ENCODE measurements at places on chromosomes 4 and X.

DNA sequence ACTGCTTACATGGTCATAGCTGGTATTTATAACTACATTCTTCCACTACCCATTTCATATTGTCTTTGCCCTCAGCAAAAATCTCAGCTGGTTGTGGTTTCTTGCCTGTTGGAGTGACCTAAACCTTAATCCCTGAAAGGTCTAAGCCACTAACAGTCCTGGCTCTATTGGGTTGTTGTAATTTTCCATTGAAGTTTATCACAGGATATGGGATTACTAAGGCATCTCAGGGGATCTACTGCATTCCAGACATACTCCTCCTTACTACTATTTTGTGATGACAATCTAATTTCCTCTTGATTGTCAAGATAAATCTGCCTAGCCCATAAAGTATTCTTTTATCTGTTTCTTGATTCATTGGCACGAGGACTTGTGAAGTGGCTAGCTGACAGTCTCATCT is 6.2 kb upstream of the OSTC start:
- no peak for DNase-seq

DNA sequence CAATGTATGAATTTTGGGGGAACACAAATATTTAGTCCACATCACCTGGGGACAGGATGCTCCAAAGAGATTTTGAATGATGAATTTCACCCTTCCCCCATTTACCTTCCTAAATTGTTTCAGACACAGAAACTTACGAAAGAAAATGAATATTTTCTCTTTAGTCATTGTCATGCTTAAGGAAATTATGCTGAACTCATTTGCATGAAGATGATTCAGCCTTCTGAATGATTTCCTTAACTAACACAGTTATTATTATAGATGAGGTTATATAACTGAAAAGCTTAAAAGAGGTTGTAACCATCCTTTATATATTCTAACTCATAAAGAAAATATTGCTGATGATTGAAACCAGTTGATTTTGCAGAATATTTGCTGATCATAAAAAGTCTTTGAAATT is 61.1 kb downstream of the KCNIP4 start:
- DNase-seq = no peak

GRCh38 chrX:19122641-19123009 is 357 bp upstream of the ADGRG2 start:
- DNase-seq = no peak

- DNase-seq = no peak
Measured at GRCh38 chr4:95263391-95263790, 285.4 kb downstream of the UNC5C start.

DNA sequence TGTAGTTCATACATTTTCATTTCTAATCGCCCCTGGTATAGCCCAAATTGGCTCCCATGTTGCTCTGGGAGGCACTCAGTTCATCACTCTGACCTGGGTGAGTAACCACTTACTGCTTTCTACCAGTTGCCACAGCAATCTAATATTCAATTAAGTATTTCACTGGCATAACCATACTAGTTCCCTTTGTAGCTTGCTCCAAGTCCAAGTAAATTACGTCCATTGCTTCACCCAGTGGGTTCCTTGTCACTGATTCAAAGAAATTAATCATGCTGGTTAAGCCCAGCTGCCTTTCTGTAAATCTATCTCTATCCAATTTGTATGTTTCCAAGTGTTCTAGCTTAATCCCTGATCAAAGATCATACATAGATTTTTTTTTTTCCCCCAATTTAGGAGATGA is 92.0 kb upstream of the CBR4 start:
- no peak for DNase-seq

GRCh38 chrX:40809210-40809609 is 73.9 kb upstream of the MED14 start:
- no peak for DNase-seq

GRCh38 chr4:73713650-73714049 is 26.7 kb upstream of the CXCL8 start:
- no peak for DNase-seq

GRCh38 chr4:152398060-152398459 is 137.8 kb downstream of the FBXW7 start:
- DNase-seq = no peak

Measured in activated CD4-positive, alpha-beta T cell treated with anti-CD3 and anti-CD28 coated beads, Interleukin-10, Interleukin-2, amounts not matched to agents 100 ng/mL and 50 ng/mL, durations not matched to agents 16 hours and 8 hours (primary cell).